ENCODE measurements at places on chromosomes 5 and 9.

- DNase-seq: no peak
Observed at GRCh38 chr9:124256517-124257069, 1.2 kb upstream of the NEK6 start.

DNA sequence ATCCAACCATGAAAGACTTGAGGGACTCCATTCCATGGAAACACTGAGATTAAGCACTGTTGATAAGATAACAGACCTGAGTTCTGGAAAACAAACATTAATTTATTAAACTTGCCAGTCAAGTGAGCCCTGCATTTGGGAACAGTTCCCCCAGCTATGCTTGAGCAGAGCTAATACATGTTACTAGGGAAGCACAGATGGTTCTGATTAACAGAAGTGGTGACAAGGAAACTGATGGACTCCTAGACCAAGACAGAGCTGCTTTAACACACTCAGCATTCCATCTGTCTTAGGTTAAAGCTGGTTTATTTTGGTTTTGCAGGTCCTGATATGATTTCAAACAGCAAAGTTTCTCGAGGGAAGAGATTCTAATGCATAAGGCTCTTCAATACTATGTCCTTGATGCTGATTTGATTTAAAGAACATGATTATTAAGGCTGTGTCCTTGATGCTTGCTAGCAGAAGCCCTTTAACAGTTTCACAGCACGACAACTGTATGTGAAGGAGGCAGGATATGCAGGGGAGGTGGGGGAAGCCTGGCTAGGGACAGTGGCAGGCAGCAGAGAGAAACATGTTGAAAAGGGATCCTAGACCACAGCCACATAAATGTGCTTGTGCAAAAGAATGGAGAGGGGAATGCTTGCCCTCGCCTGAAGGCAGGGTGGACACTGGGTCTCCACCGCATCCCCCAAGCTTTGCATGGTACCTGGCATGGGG, 66.2 kb downstream of the ACTBL2 start:
- no peak for DNase-seq

- DNase-seq: no peak
Observed at GRCh38 chr9:95937131-95937530, 61.6 kb downstream of the ERCC6L2 start.

DNA sequence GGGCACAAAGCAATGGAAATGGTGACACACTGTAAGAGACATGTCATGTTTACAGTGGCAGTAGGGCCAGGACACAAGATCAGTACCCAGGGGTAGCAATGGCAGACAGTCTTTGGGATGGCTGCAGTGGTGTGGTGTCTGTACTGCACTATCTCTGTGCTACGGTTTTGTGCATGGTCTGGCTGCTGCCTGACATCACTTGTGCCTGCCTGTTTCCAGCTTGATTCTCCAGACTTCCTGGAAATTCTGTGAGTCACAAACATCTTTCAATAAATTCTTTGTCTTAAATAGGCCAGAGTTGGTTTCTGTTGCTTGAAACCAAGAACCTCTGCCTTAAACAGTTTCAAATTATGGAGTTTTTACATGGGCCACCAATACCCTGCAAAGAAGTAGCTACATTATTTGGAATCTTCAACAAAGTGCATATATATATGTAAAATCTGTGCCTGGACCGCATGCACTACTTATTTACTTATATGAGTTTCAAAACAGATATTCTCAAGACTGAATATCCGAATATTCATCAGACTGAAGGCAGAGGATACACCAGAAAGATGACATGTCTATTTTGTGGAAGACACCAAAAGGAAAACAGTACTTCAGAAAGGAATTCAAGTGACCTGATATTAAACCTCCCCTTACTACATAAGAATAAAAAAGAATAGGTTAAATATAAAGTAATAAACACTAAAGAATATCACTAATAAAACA, 188.1 kb downstream of the RFX3 start:
- no peak for DNase-seq

- no peak for DNase-seq
Observed at GRCh38 chr5:168157141-168157540, 134.3 kb upstream of the WWC1 start.

GRCh38 chr9:72363236-72363635, 1.8 kb downstream of the ZFAND5 start:
- DNase-seq: no peak

DNA sequence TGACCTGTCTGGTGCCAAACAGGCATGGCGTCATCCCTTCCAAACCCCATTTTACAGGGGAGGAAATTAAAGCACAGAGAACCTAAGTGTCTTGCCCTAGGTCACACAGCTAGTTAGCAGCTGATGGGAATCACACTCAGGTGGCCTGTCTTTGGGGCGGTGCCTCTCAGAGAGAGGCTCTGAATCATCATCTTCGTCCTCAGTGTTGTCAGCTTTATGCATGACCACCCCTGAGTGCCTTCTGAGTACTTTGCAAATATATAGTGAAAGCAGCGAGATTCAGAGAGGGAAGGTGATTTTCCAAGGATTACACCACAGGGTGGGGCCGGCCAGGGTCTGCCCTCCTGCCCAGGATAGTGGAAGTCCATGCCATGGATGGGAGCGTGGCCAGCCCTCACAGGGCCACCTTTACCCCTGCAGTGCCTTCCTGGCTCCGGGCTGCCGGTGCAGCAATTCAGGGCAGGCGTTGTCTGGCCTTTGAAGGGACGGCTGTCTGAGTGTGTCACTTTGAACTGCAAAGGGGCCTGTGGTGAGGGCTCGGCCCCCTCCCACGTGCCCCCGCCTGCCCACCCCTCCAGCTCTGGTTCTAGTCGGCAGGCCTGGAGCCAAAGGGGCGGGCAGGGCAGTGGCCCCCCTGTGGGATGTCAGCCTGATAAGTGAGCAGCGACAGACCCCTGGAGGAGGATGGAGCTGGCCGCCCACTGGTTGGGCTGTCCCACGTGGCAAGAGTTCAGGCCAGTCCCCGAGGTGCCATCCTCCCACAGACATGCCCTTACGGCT, 16.9 kb downstream of the LMX1B start:
- no peak for DNase-seq

- no peak for DNase-seq
Observed at GRCh38 chr5:87872986-87873385, 395.7 kb downstream of the TMEM161B start.

- DNase-seq: no peak
Observed at GRCh38 chr5:3393920-3394597, 201.6 kb upstream of the IRX1 start.

- no peak for DNase-seq
Observed at GRCh38 chr9:80866576-80867227, 822.6 kb downstream of the TLE1 start.

DNA sequence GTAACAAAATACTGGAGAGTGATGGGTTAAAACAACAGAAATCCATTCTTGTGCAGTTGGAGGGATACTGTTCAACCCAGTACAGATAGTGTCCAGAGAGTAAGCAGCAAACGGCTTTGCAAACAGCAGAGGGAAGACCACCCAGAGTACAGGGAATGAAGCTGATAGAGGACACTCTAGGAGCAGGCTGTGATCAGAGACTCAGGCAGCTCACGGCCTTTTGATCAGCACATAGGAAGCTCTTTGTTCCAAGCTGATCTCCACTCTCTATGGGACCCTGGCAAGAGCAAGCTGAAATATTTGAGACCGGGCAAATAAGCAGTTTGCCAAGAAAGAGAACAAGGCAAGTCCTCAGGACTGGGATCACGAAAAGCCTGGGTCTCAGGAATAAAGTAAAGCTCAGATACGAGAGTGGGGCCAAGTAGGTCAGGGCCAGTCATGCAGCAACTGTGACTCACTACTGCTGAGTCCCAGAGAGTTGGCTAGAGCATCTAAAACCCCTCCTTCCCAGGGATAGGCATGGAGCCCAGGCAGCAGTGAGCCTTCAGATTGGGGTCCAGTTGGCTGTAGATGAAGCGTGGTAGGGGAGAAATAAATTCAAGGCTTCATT, 52.4 kb downstream of the MELK start:
- no peak for DNase-seq

DNA sequence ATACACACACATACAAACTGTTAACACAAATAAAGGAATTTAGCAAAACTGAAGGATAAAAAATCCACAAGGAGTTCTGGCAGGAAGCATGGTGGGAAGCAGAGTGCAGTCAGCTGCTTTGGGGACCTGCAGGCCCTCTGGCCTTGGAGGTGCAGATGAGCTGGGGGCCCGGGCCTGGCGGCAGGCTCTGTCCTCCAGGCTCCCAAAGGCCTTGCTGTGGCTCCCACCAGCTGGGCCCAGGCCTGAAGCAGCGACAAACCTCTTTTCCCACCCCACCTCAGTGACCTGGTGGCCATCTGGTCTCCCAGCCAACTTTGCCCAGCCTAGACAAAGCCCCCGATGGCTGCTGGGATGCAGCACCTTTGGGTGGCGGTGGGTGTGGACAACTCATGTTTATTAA, 67.8 kb downstream of the GLRA1 start:
- DNase-seq: no peak

DNA sequence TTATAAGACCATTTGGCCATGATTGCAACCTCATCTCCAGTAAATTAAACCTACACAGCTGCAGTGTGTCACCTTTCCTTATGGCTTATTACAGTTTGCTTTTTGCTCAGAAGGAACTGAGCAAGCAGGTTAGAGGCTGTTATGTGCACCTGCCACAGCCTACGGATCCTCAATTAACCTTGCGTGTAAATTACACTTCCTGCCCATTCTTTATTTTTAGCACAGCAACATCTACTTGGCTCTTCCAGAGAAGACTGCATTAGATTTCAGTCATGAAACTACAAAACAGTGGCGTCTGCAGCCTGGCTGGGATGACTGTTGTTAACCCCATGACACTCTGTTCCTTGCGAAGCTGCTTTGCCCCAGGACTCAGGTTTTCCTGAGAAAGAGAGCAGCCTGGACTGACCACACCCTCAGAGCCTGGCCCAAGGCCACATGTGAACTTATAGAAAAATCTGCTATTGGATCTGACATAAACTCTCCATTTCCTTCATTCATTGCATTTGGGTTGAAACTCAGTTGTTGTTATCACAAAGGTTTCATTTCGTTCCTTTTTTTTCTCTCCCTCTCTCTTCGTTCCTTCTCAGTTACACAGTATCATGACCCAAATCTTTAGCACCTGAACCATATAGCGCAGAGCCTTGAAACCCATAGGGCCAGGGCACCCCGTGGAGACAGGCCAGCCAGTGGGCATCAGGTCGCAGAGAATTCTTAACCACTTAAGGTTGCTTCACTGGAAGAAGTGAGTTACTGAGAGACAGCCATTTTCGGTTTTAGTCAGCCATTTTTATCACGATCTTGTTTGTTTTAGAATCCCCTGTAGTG, 138.6 kb downstream of the PALM2AKAP2 start:
- DNase-seq: no peak

- DNase-seq: no peak
Observed at GRCh38 chr9:126096340-126096739, 230.3 kb upstream of the MVB12B start.
